Stimulated activated CD8-positive, alpha-beta memory T cell treated with anti-CD3 and anti-CD28 coated beads, Interleukin-7, amount 100 ng/mL, for 4 hours (primary cell): ENCODE measurements at places on chromosomes 3 and 15.

- DNase-seq: no peak
Measured at GRCh38 chr3:9101286-9101685, 138.0 kb upstream of the RAD18 start.

DNA sequence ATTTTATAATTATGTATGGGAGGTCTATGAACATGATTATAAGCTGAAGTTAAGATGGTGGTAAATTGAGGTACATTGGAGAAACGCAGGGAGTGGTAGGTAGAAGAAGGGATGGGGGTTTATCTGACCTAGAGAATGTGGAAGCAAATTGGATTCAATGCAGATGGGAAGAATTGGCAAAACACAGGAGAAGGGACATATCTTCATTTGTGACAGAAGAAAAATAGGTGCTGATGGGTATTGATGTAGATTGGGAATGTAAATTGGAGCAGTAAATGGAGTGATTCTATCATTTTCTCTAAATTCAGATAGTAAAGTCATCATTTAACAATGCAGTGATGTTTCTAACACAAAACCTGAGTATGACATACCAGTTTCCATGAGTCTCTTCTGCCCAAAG, 39.7 kb upstream of the AADAC start:
- DNase-seq: no peak

DNA sequence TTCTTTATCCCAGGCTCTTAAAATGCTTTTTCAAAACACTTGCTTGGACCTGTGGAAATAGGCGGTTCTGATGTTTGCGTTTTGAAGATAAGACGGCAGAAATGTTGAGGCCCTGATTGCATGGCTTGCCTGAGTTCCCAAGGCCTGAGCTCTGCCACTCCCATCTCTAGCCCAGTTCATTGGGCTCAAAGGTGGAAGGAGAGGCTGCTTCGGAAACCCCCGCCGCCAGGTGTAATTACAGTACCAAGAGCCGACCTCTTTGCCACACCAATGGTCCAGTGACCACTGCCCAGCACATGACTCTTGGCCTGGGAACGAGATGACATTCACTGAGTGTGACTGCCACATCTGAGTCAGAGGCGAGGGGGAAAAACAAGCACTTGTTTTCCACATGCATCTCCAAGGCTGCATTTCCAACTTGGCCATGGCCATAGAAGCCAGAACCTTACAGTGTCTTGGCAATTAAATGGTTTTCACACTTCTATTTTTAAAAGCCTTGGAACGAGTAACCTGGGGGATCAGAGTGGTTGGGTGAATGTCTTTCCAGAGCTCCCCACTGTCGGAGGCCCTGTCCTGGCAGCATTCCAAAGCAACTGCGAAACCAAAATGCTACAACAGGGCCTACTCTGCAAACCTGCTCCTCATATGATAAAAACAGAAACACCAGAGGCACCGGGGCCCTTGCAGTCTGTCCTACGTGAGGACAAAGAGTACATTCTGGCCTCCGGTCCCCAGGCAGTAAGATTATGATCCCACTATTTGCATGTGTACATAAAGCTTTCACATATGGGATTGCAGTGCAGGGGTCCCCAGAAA, 63.8 kb upstream of the CGNL1 start:
- no peak for DNase-seq

DNA sequence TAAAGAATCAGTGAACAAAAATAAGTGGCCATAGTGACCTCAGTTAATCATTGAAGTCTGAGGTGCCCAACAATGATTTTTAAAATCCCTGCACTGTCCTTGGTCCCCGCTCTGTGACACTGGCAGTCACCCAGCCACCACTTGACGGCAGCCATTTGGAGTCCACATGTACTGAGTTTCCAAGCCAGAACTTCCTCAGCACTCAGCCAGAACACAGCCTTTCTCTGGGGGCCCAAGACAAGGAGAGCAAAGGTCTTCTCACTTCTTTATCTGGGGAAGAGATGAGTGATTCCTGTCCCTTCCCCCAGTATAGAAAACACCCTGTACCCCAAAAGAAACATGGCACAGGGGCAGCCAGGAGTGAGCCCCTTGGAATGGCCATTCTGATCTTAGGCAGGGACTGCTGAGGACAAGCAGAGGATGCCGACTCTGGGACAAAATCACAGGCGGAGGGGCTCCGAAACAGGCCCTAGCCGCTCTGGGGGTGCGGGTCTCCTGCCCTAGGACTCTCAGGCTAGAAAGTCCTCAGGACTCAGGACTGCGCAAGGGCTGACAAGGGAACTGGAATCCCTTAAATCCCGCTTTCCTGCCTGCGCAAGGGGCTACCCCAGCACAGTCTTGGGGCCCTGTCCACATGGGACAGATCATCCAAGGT, 12.8 kb downstream of the PAK6 start:
- DNase-seq: no peak

- DNase-seq: no peak
Measured at GRCh38 chr3:10253731-10254130, 5.5 kb downstream of the TATDN2 start.
